ENCODE measurements at places on chromosomes 1 and 21.

DNA sequence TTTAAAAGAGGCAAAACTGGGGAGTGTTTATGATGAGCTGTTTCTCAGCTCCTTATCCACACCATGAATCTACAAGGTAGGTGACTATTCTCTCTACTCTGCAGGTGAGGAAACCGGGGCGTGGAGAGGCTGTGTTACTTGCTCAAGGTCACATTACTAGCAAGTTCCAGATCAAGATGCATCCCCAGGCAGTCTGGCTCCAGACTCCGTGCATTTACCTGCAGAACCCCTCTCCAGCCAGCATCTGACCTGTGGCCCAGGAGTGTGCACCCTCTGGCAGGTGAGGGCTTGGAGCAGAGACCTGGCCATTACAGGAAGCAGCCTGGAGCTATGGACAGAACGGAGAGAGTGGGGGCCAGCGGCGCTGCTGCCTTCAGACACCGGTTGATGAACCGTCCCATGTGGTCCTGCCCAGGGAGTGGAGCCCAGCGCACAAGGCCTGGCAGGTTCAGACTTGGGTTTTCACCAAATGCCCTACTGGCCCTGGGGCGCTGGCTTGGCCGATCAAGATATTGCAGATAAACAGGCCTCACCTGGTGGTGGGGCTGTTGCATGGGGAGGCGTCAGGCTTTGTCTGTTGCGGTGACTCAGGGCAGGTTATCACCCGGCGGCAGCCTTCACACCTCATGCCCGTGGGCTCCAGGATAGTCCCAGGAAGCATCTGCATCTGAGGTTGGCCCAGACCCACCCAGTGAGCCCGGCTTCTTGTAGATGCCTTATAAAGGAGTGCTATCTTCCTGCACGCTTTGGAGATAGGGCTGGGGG, 29.2 kb upstream of the WNT4 start:
- DNase-seq = no peak

- no peak for DNase-seq
Measured at GRCh38 chr1:32501865-32502264, 37.0 kb downstream of the ZBTB8B start.

DNA sequence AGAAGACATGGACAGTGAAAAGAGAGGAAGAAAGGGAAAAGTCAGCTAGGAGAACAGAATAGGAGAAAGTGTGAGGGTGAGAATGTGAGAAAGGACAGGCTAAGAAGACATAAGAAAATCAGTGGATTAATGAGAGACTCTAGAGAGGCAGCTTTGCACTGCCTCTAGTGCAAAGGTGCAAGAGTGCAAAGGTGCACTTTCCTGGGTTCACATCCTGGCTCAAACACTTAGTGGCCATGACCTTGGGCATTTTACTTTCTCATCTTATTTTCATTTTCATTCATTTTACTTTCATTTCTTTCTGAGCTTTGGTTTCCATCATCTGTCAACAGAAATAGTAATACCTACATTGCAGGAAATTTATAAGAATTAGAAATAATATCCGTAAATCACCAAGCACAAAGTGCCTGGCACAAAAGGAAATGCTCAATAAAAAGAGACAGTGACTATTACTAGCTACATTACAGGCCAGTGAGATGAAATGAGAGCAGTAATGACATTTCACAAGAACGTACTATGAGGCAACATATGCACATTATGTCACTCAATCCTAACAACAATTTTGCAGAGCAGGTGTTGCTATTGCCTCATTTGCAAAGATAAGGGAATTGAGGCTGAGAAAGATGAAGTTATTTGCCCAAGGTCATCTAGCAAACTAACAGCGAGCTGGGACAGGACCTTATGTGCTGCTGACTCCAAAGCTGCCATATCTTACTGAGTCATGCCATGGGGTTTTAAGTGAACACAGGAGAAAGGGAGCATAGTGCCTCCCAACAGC, 107.0 kb upstream of the TLR5 start:
- no peak for DNase-seq

- DNase-seq = no peak
Measured at GRCh38 chr1:32393832-32394140, 455 bp downstream of the BSDC1 start.

DNA sequence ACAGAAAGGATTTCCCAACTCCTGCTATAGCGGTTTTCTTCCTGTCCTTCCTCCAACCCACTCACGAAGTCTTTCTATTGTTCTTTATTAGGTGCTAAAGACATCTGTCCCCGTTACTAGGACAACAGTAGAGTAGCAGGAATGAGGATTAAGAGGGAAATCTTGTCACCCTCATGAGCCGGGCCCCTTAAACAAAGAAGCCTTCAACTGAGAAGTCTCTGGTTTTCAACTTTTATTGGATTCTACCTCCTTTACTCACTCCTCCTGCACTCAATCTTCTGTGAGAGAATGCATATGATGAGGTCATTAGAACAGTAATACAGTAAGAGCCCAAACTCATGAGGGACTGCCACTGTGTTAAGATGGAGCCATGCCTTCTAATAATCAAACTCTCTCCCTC, 206.3 kb downstream of the OMA1 start:
- DNase-seq = no peak

DNA sequence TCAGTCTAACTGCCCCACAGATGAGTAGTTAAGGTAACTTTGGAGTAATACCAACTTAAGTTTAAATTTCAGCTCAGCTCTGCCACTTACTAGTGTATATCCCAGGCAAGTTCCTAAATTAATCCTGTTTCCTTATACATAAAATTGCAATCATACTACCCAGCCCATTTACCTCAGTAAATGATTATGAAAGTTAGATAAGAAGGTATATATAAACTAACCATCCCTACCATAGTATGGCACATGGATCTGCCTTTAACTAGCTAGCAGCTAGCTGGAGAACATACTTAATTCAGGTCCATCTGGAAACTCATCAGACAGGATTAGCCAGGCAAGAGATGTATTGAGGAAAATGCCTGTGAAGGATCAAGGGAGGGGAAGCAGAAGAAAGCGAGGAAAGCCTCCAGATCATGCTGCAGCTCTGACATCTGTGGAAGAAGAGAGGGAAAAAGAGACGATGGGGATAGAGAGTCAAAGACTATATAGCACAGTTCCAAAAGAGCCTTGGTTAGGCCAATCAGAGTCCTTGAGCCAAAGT, 8.0 kb upstream of the JAK1 start:
- no peak for DNase-seq

GRCh38 chr1:2383576-2383975, 7.8 kb downstream of the MORN1 start:
- DNase-seq = no peak

- DNase-seq = no peak
Measured at GRCh38 chr1:46369542-46370213, 24.4 kb upstream of the FAAH start.

DNA sequence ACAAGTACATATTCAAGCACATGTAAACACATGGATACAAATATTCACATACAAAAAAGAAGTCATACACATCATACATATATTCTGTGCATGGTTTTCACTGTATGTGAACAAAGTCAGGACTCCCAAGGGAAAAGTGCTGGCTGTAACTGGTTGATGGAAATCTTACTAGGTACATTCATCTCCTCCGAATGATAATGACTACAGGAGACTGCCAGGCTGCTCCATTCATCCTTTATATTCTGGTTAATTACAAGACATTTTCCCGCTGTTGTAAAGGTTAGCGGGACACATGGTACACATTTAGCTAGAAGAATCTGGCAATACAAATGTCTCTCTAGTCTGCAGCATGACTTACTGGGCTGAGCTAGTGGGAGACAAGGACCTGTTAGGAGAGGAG, 26.2 kb upstream of the HMGB4 start:
- no peak for DNase-seq

- no peak for DNase-seq
Measured at GRCh38 chr1:178942285-178943198, 71.7 kb upstream of the ANGPTL1 start.

GRCh38 chr1:84715342-84716019, 25.2 kb upstream of the SSX2IP start:
- no peak for DNase-seq

- no peak for DNase-seq
Measured at GRCh38 chr21:44524414-44525371, 15.3 kb downstream of the KRTAP10-1 start.

- no peak for DNase-seq
Measured at GRCh38 chr21:33650929-33651509, 8.7 kb downstream of the ITSN1 start.

DNA sequence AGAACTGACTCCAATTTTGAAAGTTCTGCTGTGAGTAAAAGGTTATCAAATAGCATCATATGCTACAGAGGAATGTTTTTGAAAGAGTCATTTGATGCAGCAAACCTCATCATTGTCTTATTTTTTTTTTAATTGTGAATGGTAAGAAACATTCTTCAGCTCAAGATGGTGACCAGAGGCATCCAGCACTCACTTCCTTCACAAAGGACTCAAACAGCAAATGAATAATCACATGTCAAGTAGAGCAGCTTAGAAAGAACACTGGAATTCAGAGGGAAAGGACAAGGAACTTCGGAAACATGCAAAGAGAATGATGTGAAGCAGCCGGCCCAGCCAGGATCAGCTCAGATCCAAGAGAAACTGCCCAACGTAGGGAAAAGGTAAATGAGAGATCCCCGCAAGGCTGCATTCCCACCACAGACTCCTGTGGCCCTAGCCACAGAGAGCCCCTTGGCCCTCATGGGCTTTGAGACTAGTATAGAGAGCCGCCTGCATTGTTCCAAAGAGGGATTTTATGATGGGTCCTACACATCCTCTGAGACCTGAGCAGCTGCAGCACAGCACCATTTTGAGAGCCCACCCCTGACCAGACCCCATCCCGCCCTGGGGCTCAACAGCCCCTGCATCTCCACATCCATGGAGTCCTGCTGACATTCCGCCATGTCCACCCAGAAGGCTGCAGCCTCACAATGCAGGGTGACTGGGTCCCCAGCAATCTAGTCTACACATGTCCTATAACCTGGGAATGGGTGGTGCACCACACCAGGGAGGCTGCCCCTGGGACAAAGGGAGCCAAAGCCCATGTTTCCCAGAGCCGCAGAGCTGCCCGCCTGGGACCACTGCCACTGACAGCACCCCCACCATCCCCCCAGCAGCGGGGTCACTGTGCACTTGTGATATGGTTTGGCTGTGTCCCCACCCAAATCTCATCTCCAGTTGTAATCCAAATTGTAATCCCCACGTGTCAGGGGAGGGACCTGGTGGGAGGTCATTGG, 21.2 kb upstream of the UTS2 start:
- DNase-seq = no peak

DNA sequence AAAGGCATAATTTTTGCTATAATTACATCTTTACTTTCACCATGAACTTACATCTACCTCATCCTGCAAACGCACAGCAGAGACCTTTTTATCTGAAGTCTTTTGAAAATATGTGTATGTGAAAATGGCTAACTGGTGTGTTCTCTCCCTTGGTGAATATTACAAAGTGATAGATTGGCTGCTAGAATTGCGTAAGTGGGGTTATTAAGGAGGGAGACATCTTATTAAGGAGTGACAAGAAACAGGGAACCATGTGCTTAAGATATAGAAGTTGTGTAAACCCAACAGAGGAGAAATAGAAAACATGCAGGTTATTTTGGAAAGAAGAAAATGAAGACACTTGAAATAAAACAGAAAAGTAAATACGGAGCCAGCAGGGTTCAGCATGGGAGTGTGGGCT, 7.8 kb downstream of the KCNJ15 start:
- DNase-seq = no peak

GRCh38 chr1:243452092-243452491, 196.3 kb downstream of the SDCCAG8 start:
- no peak for DNase-seq

GRCh38 chr1:18734001-18734400, 103.4 kb downstream of the PAX7 start:
- DNase-seq = no peak

- DNase-seq = peak; percentile 89
Measured at GRCh38 chr1:26788836-26789611, 1.3 kb downstream of the PIGV start.

DNA sequence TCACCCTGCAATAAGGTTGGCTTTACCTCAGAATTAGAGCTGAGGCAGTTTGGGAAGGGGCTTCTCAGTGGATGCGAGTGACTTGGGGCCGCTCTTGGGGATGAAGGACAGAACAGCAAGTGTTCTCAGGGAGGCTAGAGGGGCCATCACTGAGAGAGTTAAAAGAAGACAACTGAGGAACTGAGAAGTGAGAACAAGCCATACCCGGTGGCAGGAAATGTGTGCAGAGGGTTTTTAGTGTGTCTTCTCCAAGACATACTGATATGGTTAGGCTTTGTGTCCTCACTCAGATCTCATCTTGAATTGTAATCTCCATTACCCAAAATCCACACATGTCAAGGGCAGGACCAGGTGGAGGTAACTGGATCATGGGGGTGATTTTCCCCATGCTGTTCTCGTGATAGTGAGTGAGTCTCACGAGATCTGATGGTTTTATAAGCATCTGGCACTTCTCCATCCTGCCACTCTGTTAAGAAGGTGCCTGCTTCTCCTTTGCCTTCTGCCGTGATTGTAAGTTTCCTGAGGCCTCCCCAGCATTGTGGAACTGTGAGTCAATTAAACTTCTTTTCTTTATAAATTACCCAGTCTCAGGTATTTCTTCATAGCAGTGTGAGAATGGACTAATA, 75.8 kb downstream of the PCBP3 start:
- no peak for DNase-seq

- no peak for DNase-seq
Measured at GRCh38 chr1:109383087-109383779, 14.5 kb downstream of the SORT1 start.

- DNase-seq = no peak
Measured at GRCh38 chr1:6039031-6039430, 6.7 kb upstream of the KCNAB2 start.

DNA sequence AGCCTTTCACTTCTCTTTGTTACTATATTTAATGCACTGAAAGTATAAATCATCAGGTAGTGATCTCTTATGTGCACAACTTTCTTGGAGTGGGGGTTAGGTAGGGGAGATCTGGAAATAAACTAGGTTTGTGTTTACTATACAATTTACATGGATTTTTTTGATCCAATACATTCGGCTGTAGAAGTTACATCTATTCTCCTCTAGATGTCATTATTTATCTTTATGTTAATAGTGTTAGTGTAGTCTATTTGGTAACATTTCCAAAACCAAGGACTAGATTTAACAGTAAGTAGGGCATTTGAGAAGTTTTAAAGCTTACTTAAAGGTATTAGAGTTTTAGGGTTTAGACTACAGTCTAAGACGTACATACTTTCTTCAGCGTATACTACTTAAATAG, 5.4 kb downstream of the VPS45 start:
- DNase-seq = no peak

DNA sequence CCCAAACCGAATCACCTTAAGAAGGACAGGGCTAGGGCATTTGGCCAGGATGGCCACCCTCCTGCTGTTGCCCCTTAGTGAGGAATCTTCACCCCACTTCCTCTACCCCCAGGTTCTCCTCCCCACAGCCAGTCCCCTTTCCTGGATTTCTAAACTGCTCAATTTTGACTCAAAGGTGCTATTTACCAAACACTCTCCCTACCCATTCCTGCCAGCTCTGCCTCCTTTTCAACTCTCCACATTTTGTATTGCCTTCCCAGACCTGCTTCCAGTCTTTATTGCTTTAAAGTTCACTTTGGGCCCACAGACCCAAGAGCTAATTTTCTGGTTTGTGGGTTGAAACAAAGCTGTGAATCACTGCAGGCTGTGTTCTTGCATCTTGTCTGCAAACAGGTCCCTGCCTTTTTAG, 3.6 kb downstream of the BTG2 start:
- no peak for DNase-seq

GRCh38 chr1:154433161-154433764, 28.1 kb downstream of the IL6R start:
- DNase-seq = no peak

- DNase-seq = no peak
Measured at GRCh38 chr1:66506991-66507390, 27.0 kb upstream of the SGIP1 start.

- DNase-seq = no peak
Measured at GRCh38 chr1:184755226-184756065, 788 bp upstream of the EDEM3 start.

GRCh38 chr1:39919545-39919944, 17.8 kb upstream of the MYCL start:
- DNase-seq = peak; percentile 66

Data from activated CD8-positive, alpha-beta memory T cell treated with anti-CD3 and anti-CD28 coated beads for 24 hours (primary cell).